SW 1271 (cell line): ENCODE measurements at places on chromosomes 1 and 21.

GRCh38 chr1:197252973-197253372 lies 15.1 kb upstream of the CRB1 start:
- no peak for DNase-seq

- DNase-seq = no peak
Measured at GRCh38 chr1:206498685-206499084, 8.6 kb upstream of the RASSF5 start.

DNA sequence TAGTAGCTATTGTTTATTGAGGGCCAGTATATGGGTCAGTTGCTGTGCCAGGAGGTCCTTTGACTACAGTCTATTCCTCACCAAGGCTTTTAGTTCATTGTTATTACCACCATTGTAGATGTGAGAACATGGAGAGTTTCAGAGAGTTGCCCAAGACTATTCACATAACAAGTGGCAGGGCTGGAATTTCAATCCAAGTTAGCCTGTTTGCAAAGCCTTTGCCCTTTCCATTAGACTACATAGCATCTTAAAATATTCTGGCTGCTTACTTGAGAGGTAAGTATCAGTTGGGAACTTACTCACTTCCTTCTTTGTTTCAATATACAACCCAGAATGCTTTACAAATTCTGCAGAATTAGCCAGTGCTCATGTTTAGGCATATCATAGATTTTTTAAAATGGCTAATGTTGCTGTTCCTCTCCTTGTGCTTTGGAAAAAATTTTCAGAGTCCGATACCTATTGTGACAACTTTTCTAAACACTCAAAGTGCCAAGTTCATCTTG lies 141.2 kb downstream of the FGGY start:
- no peak for DNase-seq

DNA sequence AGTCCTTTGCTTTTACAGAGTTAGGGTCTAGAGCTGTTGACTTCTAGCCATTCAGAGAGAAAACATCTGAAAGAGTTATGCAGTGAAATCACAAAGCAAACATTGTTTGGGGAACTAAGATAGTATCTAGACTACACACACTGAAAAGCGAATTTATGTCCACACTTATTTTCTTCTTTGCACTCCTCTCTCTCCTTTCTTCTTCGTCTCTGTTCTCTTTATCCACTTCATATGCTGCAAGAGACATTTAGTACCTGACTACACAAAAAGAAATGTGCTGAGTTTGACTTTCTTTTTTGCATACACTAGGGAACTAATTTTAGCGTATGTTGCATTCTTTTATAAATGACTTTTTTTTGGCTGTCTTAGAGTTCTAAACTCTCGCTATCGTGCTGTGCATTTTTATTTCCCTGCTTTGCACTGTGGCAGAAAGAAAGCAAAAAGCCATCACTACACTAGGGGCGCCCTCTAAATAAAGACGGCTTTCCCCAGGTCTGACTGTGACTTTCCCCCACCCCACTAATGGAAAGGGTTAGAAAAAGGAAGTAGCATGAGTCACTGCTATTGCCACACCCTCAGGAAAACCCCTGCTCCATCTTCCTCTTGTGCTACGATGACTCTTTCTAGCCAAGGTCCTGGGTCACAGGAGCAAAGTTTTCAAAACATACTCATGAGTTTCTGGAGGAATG lies 65.7 kb downstream of the MAP3K7CL start:
- DNase-seq = peak; percentile 69

- no peak for DNase-seq
Measured at GRCh38 chr1:12302798-12303447, 73.1 kb downstream of the VPS13D start.

GRCh38 chr1:162988869-162989268 lies 80.3 kb upstream of the RGS4 start:
- no peak for DNase-seq
